ENCODE measurements at places on chromosomes 1 and 21.

GRCh38 chr21:17519965-17520609 lies 7.2 kb downstream of the CXADR start:
- no peak for DNase-seq

- peak; percentile 19 for DNase-seq
These were observed 43.0 kb downstream of the GNB1 start for GRCh38 chr1:1847890-1848289.

DNA sequence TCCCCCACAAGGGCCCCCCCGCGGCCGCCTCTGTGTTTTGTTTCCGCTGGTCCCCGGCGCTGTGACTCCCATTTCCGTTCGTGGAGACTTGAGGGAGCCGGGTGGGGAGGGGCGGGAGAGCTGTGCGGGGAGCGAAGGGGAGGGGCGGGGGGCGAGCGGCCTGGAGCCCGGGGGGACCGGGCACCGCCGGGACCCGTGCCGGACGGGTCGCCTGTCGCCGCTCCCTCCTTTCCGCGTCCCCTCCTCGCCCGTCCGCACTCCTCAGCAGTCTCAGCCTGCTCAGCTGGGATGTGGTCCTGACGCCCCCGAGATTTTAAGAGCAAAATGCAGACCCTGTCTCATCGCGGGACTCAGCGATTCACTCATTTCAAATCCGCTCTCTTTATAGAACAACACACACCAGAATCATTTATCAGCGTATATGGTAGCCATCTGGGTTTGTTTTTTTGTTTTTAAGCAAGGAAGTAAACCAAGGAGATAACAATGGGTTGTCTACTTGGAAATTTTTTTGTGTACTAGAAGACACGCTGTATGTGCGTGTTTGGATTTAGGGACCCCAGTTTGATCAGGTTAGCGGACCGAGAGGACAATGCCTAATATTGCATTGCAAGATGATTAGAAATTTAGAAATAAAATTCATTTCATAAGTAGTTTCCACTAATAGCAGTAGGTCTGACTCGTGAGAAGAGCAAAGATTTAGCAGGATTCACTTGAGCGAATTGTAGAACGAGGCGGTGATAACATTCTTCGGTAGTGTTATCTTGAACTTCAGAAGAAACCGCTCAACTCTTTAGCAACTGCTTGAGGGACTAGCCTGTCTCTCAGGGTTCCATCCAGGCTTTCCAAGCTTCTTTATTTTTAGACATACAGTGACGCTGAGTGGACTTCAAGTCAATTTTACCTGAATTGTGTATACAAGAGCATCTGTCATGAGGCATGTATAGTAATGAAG lies 1.1 kb downstream of the GABPA start:
- DNase-seq: peak; percentile 86

DNA sequence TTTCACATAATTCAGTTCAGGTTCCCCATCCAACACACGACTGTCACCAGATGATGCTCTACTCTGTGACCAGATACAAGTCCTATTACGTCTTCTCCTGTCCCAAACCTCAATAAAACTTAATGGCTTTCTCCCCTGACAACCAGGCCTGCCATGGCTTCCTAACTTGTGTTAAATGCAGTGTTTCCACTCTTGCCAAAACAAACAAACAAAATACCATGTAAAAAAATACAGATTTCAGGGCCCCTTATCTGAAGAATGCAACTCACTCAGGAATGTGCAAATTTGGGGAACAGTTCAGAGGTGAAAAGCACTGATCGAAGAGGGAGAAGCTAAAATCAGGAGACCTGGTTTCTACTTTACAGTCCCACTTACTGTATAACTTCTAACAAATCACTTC lies 863 bp upstream of the NUF2 start:
- DNase-seq: no peak

- no peak for DNase-seq
These were observed 169.0 kb downstream of the RYR2 start for GRCh38 chr1:237211031-237211430.

DNA sequence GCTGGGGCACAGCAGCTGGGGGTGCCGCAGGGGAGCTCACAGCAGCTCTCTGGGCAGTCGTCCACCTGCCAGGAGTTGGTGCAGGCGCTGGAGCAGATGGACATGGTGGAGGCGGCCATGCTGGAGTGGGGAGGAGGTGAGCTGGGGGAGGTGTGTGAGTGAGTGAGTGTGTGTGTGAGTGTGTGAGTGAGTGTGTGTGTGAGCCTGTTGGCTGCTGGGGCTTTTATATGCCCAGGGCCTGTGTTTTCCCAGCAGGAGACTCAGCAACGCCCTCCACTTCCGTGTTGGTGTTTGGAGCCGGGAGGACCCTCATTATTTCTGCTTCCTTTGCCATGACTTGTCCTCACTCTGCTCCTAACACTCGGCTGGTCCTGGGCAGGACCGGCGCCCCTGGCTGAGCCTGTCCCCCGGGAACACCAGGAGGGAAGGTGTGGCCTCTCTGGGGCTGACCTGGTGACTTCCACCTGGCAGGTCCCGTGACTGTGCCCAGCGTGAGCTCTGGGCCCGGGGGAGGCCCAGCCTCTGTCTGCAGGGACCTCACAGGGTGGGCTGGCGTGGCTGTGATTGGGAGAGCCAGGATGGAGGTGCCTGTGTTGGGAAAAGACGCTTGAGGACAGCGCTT lies at the start of gene KRTAP10-2:
Gene KRTAP10-2, minus strand, starts transcription at position 166 of the 622 bp plus-strand sequence. Its CDS starts 47 bp downstream, at position 119.
- DNase-seq: no peak

- DNase-seq: no peak
These were observed 14.9 kb downstream of the MAP3K7CL start for GRCh38 chr21:29145354-29145782.

Measured in RPMI8226 (cell line).